ENCODE measurements at places on chromosomes 5 and 9. TPM values are rescaled to one million over a fixed set of nuclear protein-coding genes. Genes with fewer than 3 reads are reported as not detected.

The PCDHGB6 gene
- 0.22 TPM for total RNA-seq

The MORN5 gene
- total RNA-seq: not detected

- no peak for DNase-seq
Observed at GRCh38 chr5:172162323-172162986, 25.6 kb downstream of the STK10 start.

GRCh38 chr9:109652971-109653370 is 127.0 kb upstream of the PALM2AKAP2 start:
- DNase-seq: no peak

DNA sequence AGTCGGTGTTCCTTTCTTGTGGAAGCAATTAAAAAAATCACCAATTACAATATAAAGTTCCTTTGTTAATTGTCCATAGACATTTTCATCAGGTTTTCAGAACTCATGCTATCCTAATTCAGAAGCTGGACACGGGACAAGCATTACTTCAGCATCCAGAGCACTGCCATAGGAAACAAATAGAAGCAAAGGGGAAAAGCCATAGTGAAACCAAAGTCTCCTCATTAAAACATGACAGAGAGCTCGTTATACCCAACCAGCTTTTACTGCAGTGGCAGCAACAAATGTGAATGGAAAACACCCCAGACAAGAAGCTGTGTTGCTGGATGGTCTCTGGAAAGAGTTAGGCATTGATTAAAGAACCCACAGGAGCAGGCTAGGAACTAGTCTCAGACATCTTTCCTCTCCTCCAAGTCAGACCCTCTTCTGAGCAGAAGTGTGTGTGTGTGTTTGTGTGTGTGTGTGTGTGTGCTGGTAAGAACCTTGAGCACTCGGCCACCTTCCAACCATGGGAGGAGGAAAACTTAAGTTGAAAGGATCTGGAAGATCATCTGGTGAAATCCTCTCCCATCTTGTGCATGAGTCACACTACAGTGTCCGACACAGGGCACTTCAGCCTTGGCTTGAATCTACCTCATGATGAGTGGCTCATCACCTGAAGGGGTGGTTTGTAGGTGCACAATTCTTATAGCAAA is 162.6 kb upstream of the ADAMTS16 start:
- DNase-seq: no peak

GRCh38 chr5:95331358-95331757 is 46.5 kb upstream of the MCTP1 start:
- DNase-seq: no peak

- no peak for DNase-seq
Observed at GRCh38 chr9:96867079-96867804, 12.9 kb upstream of the ZNF782 start.

- no peak for DNase-seq
Observed at GRCh38 chr5:56123531-56124243, 109.4 kb downstream of the ANKRD55 start.

DNA sequence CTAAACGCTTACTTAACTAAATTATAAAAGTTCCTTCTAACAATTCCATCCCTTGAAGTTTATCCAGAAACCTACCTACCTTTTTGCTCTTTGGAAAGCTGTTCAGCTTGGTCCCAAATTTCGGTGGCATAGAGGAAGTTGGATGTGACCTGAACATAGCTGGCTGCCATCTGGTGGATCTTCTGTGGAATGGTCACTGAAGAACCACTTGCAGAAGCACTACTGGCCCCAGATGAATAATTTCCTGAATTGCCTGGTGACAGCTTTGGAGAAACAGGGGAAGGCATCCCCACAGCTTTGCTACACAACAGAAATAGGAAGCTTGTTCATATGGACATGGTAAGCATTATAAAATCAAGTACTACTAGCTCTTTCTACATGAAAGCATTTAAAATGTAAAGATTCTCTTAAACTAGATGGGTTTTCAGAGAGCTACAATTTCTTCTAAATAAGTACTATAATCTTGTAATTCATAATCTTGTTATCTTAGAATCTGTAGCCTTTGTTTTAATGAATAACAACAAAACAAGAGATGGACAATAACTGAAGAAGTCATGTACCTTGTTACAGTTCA is 9.9 kb downstream of the LEAP2 start:
- DNase-seq: no peak
